ENCODE measurements at places on chromosomes 1 and 21.

GRCh38 chr1:29649189-29650040, 413.1 kb downstream of the PTPRU start:
- DNase-seq: no peak

DNA sequence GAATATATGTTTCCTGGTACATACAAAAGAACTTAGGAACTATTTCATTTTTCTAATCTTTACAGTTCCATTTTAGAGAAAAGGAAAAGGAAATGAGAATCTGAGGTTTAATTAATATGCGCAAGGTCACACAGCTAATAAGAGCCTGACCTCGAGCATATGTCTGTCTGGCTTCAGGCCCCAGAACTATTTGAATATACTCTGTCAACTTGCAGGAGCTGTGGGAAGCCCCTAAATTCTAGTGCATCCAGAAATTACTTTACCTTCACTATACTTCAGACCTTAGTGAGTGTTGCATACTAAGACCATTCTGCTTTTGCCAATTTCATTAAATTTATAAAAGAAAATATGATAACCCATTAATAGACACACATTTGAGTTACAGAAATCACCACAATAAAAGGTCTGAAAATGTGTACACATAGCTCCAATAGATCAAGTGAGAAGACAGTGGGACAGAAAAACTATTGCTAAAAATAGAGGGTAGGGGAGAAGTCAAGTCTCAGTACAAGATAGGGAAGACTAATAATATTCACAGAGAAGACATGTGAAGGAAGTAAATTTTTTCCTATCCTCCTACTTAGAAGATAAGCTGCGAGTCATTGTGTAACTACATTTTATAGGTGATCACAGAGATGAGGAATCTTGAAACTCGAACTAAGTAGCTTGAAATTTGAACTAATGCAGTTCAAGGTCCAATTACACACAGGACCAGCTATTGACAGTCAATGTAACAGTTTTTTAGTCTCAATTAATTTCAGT, 3.8 kb downstream of the RGS13 start:
- DNase-seq: no peak

- no peak for DNase-seq
Measured at GRCh38 chr1:7389906-7390603, 381.0 kb upstream of the VAMP3 start.

GRCh38 chr1:222546548-222547259, 1.2 kb downstream of the HHIPL2 start:
- DNase-seq: no peak

GRCh38 chr1:248824701-248825100, 1.0 kb downstream of the SH3BP5L start:
- no peak for DNase-seq

- DNase-seq: no peak
Measured at GRCh38 chr1:157369808-157370521, 182.3 kb downstream of the FCRL5 start.

- no peak for DNase-seq
Measured at GRCh38 chr1:83750201-83750600, 248.7 kb downstream of the TTLL7 start.

GRCh38 chr1:215720126-215720525, 153.0 kb downstream of the KCTD3 start:
- DNase-seq: no peak

DNA sequence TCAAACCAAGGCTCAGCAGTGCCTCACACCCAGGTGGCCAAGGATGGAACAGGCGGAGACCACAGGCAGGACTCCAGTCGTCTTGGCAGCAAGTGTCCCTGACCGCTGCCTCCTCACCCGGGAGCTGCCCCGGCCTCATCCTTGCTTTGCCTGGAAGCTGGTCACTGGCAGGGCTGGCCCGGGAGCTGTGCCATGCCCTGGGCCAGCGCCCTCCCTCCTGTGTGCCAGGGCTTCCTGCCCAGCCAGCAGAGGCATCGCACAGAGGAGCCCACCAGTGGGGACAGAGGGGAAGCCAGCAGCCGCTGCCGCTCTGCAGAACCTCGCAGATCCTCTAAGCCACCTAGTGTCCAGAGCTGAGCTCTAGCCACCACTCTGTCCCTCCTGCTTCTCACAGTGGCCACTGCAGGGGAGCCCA, 7.8 kb downstream of the CASZ1 start:
- no peak for DNase-seq

DNA sequence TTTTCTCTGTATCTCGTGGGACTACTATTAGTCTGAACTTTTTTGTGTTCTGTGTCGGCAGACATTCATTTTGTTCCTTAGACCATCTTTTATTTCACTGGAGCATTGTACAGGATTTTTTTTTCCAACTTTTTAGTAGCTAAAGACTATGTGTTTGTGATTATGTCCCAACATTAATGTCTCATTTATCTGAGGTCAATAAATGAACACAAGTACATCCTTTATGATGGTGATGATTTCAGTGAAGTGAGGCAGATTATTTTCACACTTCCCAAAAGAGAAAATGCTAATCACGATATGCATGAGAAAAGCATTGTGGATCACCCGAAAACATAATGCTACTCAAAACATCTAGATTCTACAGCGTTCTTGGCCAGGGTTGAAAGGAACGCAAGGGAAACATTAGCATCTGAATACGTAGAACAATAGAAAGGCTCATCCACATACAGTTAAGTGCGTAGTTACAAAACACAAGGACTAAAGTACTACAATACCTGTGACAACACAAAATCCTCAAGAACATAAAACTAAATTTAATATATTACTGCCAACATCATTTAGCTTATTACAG, 981.7 kb upstream of the NCAM2 start:
- DNase-seq: no peak

DNA sequence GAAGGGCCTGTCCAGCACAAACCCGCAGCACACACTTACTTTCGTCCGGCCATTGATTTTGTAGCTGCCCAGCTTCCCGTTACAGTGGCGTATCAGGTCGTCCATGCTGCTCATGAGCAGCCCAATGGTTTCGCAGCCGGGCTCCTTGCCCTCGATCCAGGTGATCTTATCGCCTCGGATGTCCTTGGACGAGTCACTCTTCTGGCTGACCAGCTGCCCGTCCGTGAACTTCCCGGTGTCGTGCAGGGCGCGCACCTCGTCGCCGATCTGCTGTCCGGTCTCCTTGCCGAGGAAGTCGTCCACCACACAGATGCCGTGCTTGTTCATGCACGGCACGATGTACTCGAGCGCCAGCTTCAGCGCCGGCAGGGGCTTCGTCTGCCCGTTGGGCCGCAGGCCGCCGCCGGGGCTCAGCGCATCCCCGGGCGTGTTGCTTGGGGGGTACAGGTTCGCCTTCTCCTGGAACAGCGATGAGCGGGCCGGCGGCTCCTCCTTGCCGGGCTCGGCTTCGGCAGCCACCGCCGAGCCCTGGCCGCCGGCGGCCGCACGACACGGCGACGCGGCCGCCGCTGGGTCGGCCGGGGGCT, 1.0 kb downstream of the EGLN1 start:
- DNase-seq: no peak

DNA sequence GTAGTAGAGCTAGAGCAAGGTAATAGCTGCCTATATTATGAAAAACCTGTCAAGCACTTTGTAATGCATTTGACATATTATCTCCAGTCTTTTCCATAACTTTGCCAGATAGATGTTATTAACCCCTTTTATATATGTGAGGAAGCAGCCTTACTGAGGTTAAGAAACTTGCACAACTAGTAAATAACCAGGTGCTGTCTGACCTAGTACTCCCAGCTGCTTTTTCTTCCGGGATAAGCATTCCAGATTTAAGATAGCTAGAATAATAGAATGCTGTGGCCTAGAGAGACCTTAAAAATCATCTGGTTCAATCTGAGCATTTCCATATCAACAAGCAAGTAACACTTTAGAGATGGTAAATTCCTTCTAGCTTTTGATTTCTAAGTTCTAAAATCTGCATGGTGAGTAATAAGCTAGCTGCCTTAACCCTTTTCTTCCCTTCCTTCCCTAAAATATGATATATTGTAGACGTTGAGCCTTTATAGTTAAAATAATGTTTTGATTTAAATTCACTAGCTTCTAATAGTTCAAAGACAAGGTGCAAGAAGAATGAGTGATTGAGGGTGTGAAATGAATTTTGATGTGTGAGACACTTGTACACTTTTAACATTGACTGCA, 1.8 kb downstream of the SH3GLB1 start:
- no peak for DNase-seq

GRCh38 chr1:244104309-244105060, 53.4 kb downstream of the ZBTB18 start:
- DNase-seq: no peak

DNA sequence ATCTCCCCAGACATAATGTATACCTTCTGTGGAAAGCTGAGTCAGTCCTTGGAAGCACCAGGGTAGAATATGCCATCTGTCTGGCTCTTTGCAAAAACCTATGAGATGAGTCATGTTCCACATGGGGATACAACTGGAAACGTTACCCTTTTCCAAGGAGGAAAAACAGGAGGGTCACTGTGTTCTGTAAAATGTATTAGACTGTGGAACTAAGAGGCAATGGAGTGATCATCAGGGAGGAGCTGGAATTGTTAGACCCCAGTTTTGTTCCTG, 16.1 kb upstream of the PSMD4 start:
- no peak for DNase-seq

DNA sequence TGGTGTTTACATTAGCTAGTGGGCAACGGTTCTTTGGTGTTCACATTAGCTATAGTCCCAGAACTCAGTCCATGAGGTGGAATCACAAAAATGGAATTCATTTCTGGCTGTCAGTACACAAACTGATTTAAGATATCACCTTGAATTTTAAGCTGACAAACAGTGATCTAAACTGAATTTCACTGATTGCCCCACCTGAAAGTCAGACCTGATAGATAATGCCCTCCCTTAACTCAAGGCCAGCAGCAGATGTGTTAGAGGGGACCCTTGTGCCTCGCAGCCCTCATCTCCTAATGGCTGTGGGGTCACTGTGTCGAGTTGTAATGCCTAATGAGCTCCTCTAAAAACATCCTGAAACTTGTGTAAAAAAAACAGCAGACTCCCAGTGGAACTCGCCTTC, 8.6 kb downstream of the ARF1 start:
- DNase-seq: no peak

DNA sequence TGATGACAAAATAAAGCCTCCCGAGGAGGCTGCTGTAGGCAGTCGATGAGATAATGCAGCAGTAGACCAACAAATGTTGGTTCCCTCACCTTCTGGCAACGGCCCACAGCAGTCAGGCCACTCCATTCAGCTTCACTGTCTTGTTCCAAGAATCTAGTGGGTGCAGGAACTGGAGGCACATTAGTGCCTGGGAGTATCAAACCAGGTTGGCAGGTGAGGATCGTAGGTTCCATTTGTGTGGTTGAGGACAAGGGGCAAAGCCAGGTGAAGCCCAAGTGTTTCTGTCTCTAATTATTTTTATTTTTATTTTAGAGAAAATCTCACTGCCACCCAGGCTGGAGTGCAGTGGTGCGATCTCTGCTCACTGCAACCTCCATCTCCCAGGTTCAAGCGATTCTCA, 13.3 kb downstream of the FBXO2 start:
- DNase-seq: no peak

DNA sequence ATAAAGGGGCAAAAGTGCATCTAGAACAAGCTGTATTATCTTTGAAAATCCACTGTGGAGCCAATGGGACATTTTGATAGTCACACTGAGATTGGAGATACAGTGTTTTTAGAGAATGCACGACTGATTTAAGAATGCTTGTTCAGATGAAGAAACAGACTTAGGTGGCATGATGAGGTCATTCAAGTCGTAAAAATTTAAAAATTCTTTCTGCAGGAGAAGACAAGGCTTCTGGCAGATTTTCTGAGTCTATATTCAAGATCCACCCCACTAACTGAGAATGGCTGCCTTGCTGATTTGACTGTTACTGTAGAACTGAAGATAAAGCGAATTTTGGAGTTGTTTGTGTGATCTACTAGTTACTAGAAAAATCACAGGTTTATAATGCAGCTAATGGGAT, 310.6 kb downstream of the LRRC7 start:
- no peak for DNase-seq

Data from thoracic aorta (tissue), 2 donors.